ENCODE measurements at places on chromosomes 5 and 9.
A peak's percentile ranks its signal among the peaks of the same experiment; 100 is the strongest.

- peak; percentile 53 for DNase-seq
Observed at GRCh38 chr5:72848474-72849428, 32.3 kb downstream of the TNPO1 start.

DNA sequence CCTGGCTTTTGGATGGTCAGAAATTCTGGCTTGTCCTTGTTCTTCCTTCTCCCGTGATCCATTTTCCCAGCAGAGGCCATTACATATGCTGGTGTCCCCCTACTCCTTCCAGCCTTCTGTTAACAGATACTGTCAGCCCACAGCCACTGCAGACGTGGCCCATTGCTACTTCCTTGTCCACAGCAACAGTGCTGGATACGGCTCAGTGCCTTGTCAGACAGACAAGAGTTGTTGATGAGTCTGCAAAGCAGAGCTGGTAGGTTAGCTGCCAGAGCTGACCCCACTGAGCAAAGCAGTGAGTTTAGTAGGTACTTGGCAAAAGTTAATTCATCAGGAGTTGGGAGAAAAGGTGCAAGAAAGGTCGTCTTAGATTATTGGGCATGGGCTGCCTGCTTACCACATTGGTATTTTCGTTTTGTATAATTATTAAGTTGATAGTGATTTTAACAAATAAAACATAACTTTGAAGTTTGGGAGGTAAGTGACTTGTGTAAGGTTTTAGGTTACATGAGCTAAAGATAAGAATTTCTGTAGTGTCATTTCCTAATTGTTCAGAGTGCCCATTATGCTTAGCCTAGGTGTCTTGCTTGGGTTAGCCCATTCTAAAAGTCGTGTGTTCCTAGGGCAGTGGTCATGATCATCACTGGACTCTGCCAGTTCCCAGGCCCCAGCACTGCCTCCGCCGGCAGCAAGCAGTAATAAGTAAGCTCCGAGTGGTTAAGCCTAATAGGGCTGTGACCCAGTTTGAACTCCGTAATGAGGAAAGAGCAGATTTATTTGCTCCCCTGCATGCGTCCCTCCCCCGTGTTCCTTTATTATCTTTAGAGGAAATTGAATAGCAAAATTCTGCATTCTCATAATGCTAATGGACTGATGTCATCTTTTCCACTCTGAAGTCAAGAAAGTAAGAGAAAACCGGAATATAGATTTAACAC, 292.0 kb downstream of the FANCC start:
- DNase-seq = no peak

DNA sequence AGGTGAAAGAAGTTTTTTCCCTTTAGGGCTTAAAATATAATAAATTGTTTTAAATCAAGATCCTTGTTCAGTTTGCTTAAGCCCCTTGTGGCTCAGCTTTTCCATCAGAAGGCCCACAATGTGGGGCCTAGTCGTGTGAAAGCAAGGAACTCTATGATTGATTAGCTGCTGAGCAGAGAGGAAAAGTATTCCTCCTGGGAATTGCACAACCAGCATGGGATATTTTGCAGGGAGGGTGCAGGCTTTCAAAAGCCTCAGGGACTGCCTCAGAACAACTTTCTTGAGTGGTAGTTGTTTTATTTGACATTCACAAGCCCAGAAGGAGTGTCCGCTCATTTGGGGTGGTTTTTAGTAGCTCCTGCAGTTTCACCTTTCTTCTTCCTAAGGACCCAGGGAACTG, 19.8 kb downstream of the TTC23L start:
- no peak for DNase-seq

DNA sequence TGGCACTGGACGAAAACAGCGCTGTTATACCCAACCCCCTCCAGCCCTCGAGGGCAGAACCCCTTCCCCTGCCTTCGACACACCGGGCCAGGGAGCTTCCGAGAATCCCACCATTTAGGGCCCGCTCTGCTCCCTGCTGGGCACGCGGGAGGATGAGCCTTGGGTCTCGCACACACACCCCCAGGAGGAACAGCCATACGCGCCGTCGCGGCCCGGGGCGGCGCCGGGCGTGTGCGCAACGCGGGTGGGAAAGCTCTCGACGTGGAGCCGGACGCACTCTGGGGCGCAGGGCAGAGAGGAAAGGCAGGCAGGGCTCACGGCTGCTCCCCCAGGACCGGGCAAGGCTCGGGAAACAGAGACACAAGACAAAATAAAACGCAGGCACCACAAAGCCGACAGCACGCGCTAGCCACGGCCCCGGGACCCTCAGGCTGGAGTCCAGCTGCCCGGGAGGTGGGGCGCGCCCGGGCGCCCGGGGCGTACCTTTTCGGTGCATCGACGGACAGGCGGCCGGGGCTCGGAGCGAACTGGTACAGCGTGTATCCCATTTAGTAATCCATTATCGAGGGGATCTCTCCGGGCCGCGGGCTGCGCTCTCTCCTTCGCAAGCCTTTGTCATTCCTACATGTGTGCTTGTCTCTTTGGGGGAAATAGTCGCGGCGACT, 789 bp downstream of the SEMA6A start:
- DNase-seq = no peak

- no peak for DNase-seq
Observed at GRCh38 chr5:107553117-107553555, 117.6 kb downstream of the EFNA5 start.

- DNase-seq = peak; percentile 95
Observed at GRCh38 chr9:129884220-129885017, 49.2 kb downstream of the USP20 start.

DNA sequence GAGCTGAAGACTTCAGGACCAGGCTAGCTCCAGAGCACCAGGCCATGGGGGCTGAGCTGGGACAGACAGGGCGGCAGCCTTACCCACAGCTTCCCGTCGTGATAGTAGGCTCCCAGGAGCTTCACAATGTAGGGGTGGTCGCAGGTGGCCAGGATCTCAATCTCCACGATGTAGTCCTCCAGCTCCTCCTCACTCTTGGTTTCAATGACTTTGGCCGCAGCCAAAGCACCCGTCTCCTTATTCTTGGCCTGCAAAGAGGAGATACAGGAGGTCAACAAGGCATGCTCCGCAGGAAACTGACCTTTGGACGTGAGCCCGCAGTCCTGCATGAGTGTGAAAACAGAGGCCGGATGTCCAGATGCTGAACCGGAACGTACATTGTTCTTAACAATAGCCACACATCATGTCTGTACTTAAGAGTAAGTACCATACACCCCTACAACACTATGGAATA, 31.5 kb downstream of the STK10 start:
- DNase-seq = no peak

GRCh38 chr9:108235609-108236008, 620.2 kb downstream of the ACTL7B start:
- no peak for DNase-seq

DNA sequence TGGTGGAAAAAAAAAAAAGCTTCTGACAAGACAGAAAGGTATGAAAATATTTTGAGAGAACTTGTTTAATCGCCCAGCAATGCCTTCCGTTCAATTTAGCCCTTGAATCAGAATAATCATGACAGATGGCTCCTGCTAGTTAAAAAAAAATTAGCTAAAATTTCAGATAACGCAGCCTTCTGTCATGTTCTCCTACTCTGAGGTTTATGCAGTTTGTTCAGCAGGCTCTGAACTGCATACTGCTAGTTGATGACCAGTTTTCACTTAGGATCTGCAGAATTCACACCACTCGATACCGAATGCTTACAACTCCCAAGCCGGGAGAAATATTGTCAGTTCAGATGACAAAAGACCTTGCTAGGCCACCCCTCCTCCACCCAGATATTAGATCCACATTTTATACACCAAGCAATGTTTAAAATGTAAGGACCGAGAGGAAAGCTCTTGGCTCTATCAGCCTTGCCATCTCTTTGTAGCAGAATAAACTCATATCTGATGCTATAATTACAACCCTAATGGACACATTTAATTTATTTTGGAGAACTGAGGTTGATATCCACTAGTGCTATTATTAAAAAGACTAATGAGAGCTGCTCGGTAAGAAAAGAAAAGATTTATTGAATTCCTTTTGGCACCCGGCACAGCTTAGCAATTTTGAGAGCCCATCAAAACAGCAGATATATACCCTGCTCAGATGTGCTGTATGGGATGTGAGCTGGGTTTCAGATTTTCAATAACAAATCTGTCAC, 322.8 kb downstream of the GLIS3 start:
- no peak for DNase-seq

DNA sequence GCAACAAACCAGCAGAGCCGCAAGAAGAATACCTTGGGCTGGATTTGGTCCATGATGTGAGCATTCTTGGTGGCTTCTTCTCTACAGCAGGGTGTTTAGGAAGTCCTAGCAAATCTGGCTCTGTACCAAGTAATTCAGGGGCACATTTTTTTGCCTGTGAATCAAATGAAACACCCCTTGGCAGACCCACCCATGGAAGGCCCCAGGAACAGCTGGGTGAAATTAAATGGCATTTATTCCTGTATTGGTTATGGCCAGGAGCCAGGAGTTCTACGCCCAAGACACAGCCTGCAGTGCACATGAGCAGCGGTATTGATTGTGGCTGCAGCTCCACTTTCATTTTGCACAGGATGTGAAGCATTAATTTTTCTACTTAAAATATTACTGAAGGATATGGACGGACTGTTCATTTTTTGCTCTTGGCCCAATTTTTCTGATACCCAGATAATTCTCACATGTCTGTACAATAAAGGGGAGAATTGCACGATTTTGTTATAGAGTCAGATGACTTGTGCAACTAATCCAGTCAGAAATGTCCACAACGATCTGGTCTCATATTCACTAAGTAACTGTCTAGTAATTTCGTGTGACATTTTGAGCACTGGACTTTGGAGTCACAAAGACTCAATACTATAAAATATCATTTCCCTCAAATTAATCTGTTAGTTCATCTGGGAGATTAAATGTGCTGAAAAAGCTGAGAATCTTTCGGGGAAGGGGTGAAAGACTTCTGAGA, 120.7 kb upstream of the APC start:
- DNase-seq = no peak

DNA sequence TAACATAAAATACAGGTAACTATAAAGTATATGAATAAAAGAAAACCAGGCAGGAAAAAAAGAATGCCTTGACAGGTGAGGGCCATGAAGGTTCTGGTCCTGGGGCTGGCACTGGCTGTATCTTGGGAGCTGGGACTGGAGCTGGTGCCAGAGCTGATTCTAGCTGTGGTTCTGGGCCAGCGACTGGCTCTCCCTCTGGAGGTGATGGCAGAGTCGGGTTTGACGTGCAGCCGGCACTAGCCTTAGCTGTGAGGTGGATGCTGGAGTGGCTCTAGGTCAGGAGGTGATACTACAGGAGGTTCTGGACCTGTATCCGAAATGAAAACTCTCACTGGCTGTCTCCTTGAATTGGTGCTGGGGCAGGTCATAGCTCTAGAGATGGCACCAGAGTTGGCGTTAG, 22.3 kb downstream of the OBP2B start:
- DNase-seq = no peak

GRCh38 chr9:122389799-122390481, 19.1 kb downstream of the PTGS1 start:
- DNase-seq = no peak

GRCh38 chr5:44868541-44868940, 59.8 kb downstream of the MRPS30 start:
- DNase-seq = no peak

- no peak for DNase-seq
Observed at GRCh38 chr5:32159328-32160072, 14.6 kb downstream of the GOLPH3 start.

GRCh38 chr9:118522093-118523028, 818.2 kb downstream of the TLR4 start:
- no peak for DNase-seq

- DNase-seq = no peak
Observed at GRCh38 chr5:149439899-149440542, 60.9 kb upstream of the IL17B start.

GRCh38 chr5:177364159-177364962, 6.6 kb downstream of the RGS14 start:
- no peak for DNase-seq

- DNase-seq = no peak
Observed at GRCh38 chr9:13814647-13815400, 499.1 kb downstream of the NFIB start.

DNA sequence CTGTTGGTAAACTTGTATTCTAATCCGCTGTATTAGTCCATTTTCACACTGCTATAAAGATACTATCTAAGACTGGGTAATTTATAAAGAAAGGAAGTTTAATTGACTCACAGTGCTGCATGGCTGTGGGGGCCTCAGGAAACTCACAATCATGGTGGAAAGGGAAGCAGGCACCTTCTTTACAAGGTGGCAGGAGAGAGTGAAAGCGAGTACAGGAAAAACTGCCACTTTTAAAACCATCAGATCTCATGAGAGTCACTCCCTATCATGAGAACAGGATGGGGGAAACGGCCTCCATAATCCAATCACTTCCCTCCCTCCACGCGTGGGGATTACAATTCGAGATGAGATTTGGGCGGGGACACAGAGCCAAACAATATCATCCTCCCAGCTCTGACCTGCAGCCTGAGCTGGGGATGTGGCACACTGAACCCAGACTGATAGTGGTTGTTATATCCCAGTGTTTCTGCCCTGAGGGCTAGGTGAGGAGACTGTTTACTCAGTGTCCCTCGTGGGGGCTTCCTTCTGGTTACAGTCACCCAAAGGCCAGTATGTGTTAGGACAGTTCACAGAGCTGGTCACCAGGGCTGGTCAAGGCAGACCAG, 488.3 kb downstream of the KDM4C start:
- DNase-seq = no peak

DNA sequence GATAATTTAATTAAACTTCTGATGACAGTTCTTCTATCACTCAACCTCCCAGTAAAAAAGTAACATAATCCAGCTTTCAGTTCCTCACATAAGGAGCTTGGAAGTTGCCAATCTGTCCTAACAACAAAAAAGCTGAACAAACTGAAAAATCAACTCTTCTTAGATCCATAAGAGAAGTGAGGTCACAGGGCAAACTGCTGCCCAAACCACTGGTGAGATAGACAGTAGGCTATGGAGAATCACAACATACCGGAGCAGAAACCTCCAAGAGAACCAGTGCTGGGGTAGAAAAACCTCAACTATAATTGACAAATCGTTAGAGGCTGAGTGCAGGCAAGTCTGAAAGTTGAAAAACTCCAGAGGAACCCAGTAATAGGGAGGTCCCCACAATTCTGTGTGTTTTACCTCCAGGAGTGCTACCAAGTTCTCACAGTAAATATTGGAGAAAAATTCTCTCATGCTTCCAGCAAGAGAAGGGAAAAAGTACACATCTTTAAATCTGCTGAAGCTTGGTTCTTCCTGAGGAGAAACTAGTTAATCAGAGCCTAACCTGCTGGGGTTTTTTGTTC, 300.0 kb downstream of the PDE4D start:
- no peak for DNase-seq
